GM12891 (cell line): ENCODE measurements at places on chromosomes 16 and 17.

DNA sequence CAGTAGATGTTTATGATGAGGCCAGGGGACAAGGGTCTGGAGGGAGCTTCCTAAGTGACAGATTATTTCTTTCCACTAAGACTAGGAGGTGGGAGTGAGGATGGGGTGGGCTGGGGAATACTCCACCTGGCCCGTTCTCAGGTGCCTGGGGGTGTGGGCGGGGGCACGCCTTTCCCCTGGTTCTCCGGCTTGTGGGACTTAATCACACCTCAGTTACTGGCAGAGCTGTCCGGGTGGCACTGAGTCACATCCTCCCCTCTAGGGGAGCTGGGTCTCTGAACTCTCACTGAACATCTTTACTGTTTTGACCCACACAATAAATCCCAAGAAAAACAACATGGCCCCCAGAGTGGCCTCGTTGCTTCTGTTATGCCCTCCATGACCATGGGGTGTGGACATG is 332.8 kb downstream of the MAF start:
- no peak for DNase-seq

- DNase-seq = no peak
Observed at GRCh38 chr17:74126179-74126900, 77.1 kb upstream of the RPL38 start.

DNA sequence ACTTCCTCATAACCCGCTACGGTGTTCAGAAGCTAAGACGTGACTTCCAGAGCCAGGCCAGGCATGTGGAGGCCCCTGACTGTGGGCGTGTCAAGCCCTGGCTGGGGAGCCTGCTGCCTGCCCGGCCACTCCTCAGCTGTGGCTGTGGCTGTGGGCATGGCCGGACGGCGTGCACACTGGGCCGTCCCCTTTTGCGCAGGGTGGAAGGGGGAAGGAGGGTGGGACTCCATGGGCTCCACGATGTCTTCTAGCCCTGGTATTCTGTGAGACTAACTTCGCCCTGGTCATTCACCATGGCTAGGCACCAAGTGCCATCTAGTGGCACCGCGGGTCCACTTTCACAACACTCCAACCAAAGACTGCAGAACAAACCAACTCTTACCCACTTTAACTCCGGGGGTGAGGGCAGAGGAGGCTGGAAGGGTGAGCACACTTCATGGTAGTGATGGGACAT is 67.9 kb downstream of the N4BP1 start:
- DNase-seq = no peak

GRCh38 chr17:17849147-17849820 is 12.5 kb upstream of the SREBF1 start:
- DNase-seq = no peak

- no peak for DNase-seq
Observed at GRCh38 chr17:52995147-52995546, 827.6 kb upstream of the KIF2B start.

DNA sequence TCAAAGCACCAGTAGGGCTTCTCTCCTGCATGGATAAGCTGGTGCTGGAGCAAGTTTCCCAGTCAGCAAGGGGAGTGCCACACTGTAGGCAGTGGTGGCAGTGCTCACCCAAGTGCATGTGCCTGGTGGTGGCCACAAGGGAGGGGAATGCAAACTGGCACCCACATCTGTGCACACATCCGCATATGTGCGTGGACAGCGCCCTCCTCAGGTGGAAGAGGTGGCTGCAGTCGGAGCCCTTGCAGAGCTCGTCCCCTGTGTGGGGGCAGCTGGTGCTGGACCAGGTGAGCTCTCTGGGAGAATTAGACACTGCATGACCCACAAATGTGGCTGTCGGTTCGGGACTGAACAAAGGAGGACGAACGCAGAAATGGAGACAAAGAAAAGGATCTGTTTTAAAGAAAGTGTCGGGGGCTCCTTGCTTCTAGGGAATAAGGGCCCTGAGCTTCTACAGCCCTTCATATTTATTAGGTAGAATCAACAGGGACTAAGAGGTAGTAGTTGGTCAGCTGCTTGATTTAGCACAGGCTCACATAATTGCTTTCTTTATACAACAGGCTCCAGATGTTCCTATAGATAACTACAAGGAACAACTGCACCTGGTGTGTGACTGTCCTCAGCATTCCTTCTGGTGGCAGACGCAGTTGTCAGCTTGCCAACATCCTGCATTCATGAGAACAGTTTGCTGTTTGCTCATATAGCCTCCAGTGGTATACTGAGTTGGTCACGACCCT is 5.3 kb upstream of the ZNF689 start:
- no peak for DNase-seq
